ENCODE measurements at places on chromosomes 6 and 20. TPM values are rescaled to one million over a fixed set of nuclear protein-coding genes. Genes with fewer than 3 reads are reported as not detected.
A peak's percentile ranks its signal among the peaks of the same experiment; 100 is the strongest.

DLL1 gene
- 12.3 TPM for total RNA-seq

- no peaks in the 10 kb centered on the region for H3K27me3 ChIP-seq
- peak overlapping the region; percentile 94 for H3K27ac ChIP-seq
- no peaks in the 10 kb centered on the region for H3K4me1 ChIP-seq
Observed at GRCh38 chr6:125746731-125747588, 2.5 kb upstream of the HEY2 start.

GJA10 gene
- total RNA-seq, result not detected

DNA sequence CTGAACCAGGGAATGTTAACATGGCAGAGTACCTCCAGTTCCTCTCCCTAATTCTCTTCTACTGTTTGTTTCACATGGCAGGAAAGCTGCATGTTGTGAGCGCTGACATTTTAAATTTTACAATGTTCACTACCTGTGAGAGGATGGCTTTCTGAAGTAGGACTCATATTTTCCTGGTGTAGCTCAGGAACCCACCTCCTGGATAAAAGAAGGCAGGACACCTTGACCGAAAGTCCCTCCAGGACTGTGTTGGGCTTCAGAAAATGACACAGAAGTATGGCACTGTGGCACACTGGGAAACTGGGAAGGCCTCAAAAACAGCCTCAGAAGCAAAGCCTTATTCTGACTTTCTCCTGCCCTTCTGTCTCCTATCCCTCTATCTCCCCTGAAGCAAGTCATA, 33.3 kb downstream of the PTPRK start:
- H3K4me1 ChIP-seq, result no peaks in the 10 kb centered on the region
- H3K36me3 ChIP-seq, result no peaks in the 10 kb centered on the region

- no peaks in the 10 kb centered on the region for H3K36me3 ChIP-seq
- H3K4me3 ChIP-seq, result no peak overlapping the region
- H3K4me1 ChIP-seq, result no peaks in the 10 kb centered on the region
- H3K27ac ChIP-seq, result no peak overlapping the region
Observed at GRCh38 chr6:67558985-67559384, 1076.1 kb upstream of the ADGRB3 start.

DNA sequence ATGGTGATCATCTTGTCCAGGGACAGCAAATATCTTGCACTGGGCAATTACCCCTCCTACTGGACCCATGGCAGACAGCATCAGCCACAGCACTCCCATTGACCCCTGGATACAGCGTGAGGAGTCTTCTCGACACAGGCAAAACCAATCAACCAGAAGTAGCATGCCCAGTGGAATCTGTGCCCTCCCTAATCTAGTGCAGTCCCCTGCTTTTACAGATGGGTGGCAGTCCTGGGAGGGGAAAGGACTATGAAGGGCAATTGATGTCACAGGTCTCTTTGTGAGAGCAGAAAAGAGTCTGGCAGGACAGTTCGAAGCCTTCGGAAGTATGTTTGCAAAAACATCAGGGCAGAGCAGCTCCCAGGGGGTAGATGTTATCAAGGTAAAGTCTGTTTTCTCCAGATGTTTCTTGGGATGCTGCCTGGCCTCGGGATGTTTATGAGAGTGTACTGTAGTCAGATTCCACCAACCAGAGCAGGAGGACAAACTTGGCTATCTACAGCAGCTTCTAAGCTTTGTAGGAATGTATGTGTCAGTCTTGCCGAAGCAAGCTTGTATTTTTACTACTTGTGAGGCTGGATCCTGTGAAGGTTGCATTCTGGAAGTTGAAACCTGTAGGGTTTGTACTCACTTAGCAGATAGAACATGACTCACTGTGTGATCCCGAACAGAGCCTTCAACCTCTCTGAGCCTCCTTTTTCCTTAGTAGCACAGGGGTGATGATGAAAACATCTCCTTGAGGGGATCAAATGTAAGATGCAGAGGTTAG, 63.0 kb upstream of the MYL9 start:
- no peak for DNase-seq
- peaks cover 24% of the 10 kb centered on the region for H3K4me1 ChIP-seq

GRCh38 chr6:107868867-107869611, 44.9 kb upstream of the SCML4 start:
- no peak overlapping the region for H3K27ac ChIP-seq
- no peak overlapping the region for H3K4me3 ChIP-seq
- H3K36me3 ChIP-seq, result peaks cover 5% of the 10 kb centered on the region
- no peak for DNase-seq

GRCh38 chr6:203661-204060, 88.6 kb upstream of the DUSP22 start:
- no peaks in the 10 kb centered on the region for H3K4me1 ChIP-seq
- H3K27ac ChIP-seq, result no peak overlapping the region
- no peak for DNase-seq

- H3K4me3 ChIP-seq, result no peak overlapping the region
- no peak for DNase-seq
- H3K36me3 ChIP-seq, result no peaks in the 10 kb centered on the region
- H3K27me3 ChIP-seq, result no peaks in the 10 kb centered on the region
Observed at GRCh38 chr20:7695635-7696034, 244.6 kb downstream of the HAO1 start.

DNA sequence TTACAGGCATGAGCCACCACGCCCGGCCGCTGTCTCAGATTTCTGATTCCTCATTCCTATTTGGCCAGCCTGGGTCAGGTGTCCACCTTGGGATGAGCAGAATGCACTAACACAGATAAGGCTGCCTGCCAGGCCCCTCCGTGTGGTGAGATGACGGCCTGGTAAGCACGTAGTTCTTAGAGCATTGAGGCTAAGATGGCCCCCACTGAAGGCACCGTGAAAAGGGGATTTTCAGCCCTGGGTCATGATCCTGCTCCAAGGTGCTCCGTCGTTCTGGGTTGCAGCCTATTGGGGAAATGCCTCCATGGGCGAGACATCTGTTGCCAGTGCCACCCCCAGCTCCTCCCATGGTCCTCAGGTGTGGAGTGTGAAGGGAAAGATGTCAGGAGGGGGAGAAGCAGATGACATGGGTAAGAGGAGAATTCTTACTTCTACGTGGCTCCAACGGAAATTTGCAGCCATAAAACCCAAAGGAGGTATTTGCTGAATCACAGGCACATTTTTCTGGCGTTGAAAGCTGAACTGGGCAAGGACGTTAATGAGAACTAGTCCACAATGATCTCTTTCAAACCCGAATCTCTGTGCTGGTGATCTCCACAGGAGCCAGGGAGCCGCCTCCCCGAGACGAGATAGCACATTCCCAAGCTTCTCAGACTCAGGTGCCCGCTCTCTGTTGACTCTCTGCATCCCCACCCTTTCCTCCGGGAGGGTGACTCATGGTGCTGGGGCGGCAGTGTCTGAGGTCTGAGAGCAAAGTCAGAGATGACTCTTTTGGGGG, 34.0 kb upstream of the BMP6 start:
- H3K4me1 ChIP-seq, result no peaks in the 10 kb centered on the region
- no peaks in the 10 kb centered on the region for H3K27me3 ChIP-seq
- no peak for DNase-seq

DNA sequence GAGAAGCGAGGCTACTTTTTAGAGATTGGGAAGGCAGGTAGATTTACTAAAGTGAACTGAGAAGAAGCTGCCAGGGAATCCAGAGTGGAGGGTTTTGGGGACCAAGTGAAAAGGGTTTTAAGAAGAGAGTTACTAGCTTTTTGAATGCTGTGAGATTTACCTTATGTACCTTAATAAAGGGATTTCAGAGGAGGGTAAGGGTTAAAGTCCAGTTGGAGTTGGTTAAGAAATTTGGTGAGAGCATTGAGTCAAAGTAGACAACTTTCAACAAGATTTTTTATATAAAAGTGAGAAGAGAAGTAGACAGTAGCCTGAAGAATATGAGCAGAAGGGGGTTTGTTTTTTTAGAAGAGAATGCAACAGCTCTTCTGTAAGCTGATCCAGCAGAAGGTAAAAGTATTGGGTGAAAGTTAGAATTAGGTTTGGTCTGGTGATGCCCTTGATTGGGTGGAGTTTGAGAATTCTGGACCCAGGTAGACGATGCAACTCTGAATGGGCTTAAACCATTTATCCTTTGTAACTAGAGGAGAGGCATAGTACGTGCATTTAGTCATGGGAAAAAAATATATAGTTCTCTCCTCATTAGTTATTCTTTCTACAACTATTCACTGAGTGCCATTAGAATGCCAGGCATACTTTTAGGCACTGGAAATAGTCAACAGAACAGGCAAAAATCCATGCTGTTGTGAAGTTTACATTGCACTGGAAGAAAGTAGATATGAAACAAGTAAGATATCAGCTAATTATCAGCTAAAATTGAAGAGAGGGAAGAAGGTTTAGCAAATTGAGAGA, 44.8 kb downstream of the ATRN start:
- no peak overlapping the region for H3K4me3 ChIP-seq
- no peaks in the 10 kb centered on the region for H3K4me1 ChIP-seq
- H3K27ac ChIP-seq, result no peak overlapping the region
- H3K36me3 ChIP-seq, result no peaks in the 10 kb centered on the region
- no peak for DNase-seq
- H3K27me3 ChIP-seq, result no peaks in the 10 kb centered on the region

GRCh38 chr6:44475417-44475778, 87.9 kb downstream of the CDC5L start:
- H3K36me3 ChIP-seq, result no peaks in the 10 kb centered on the region
- no peak overlapping the region for H3K27ac ChIP-seq
- no peak for DNase-seq
- no peak overlapping the region for H3K4me3 ChIP-seq
- no peaks in the 10 kb centered on the region for H3K4me1 ChIP-seq

PTPRT gene
- 0.32 TPM for total RNA-seq

- H3K27me3 ChIP-seq, result no peaks in the 10 kb centered on the region
- H3K36me3 ChIP-seq, result no peaks in the 10 kb centered on the region
- no peak overlapping the region for H3K27ac ChIP-seq
- H3K4me1 ChIP-seq, result no peaks in the 10 kb centered on the region
- H3K4me3 ChIP-seq, result no peak overlapping the region
Observed at GRCh38 chr6:35449287-35449881, 2.8 kb upstream of the FANCE start.

- peak overlapping the region; percentile 2 for H3K4me3 ChIP-seq
- no peak for DNase-seq
- H3K27ac ChIP-seq, result no peak overlapping the region
- peaks cover 36% of the 10 kb centered on the region for H3K27me3 ChIP-seq
Observed at GRCh38 chr20:25077610-25078169, 4.3 kb downstream of the VSX1 start.

DDO gene
- total RNA-seq, result 2.0 TPM

MAP7 gene
- 14.2 TPM for total RNA-seq

GRCh38 chr6:22250486-22250885, 46.4 kb downstream of the PRL start:
- no peaks in the 10 kb centered on the region for H3K36me3 ChIP-seq
- H3K27me3 ChIP-seq, result no peaks in the 10 kb centered on the region
- peak overlapping the region; percentile 54 for H3K27ac ChIP-seq
- no peak overlapping the region for H3K4me3 ChIP-seq

GSTA2 gene
- not detected for total RNA-seq

DNA sequence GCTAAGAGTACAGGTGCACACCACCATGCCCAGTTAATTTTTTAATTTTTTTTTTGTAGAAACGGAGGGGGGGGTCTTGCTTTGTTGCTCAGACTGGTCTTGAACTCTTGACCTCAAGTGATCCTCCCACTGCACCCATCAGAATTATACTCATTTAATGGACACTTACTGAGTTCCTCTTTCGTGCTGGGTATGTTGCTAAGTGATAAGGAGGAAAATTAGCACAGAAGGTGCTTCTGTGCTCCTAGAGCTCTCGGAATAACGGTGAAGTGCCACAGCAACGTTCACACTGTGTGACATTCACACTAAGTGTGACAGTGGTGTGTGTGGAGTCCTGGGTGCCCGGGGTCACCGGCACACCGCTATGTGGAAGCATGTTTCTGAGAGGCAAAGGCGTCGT, 32.1 kb upstream of the BMP6 start:
- no peak overlapping the region for H3K27ac ChIP-seq
- no peaks in the 10 kb centered on the region for H3K36me3 ChIP-seq
- H3K4me1 ChIP-seq, result no peaks in the 10 kb centered on the region
- no peak overlapping the region for H3K4me3 ChIP-seq
- H3K27me3 ChIP-seq, result no peaks in the 10 kb centered on the region

DNA sequence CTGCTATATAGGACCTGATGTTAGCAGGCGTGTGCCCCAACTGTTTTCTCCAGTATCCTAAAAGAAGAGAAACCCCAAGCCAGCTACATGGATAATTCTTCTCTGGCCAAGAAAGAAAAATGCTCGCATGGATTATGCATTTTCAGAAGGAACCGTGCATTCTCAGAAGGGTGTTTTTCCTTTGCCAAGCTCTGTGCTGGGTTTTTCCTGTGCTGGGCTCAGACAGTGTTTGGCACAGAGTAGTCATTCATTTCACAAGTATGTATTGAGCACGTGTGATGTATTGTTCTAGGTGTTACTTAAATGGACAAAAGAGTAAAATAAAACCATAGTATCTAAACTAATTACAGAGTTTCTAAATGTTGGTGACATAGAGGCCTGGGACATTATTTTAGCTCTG, 62.7 kb upstream of the ZNF133 start:
- no peaks in the 10 kb centered on the region for H3K36me3 ChIP-seq
- H3K4me3 ChIP-seq, result no peak overlapping the region
- peaks cover 12% of the 10 kb centered on the region for H3K4me1 ChIP-seq

- no peak for DNase-seq
- no peaks in the 10 kb centered on the region for H3K4me1 ChIP-seq
Observed at GRCh38 chr20:4748847-4749246, 27.1 kb downstream of the PRND start.

GRCh38 chr6:141969201-141969600, 163.5 kb upstream of the GJE1 start:
- H3K4me3 ChIP-seq, result no peak overlapping the region
- H3K27ac ChIP-seq, result no peak overlapping the region
- H3K27me3 ChIP-seq, result no peaks in the 10 kb centered on the region
- no peaks in the 10 kb centered on the region for H3K36me3 ChIP-seq
- H3K4me1 ChIP-seq, result no peaks in the 10 kb centered on the region

- no peaks in the 10 kb centered on the region for H3K4me1 ChIP-seq
- H3K36me3 ChIP-seq, result no peaks in the 10 kb centered on the region
- H3K4me3 ChIP-seq, result peak overlapping the region; percentile 95
- H3K27ac ChIP-seq, result peak overlapping the region; percentile 82
- DNase-seq, result no peak
- no peaks in the 10 kb centered on the region for H3K27me3 ChIP-seq
Observed at GRCh38 chr20:31515775-31516107, 1.5 kb downstream of the HM13 start.

DNA sequence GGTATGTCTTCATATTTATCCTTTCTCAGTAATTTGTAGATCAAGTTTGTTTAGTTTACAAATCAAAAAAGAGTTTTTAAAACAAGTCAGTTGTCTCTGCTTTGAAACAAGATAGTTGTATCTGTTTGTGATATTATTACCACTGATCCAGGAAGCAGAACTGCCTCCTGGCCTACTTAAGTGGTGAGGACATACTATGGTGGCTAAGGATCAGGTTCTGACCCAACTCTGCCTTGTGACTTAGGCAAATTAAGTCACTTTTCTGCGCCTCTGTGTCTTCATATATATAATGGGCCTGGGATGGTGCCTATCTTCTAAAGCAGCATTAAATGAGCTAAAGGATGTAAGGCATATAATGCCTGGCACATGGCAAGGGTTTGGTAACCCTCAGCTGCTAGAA, 8.7 kb downstream of the ANKS1A start:
- DNase-seq, result no peak
- no peaks in the 10 kb centered on the region for H3K27me3 ChIP-seq
- H3K4me1 ChIP-seq, result no peaks in the 10 kb centered on the region
- H3K36me3 ChIP-seq, result no peaks in the 10 kb centered on the region
- no peak overlapping the region for H3K27ac ChIP-seq

All from breast epithelium (tissue), 4 donors.